ENCODE measurements at places on chromosomes 16 and 17.
A peak's percentile ranks its signal among the peaks of the same experiment; 100 is the strongest.

- DNase-seq, result no peak
Measured at GRCh38 chr17:72863526-72864211, 228.8 kb downstream of the SLC39A11 start.

- no peak for DNase-seq
Measured at GRCh38 chr16:17270111-17270510, 200.6 kb downstream of the XYLT1 start.

DNA sequence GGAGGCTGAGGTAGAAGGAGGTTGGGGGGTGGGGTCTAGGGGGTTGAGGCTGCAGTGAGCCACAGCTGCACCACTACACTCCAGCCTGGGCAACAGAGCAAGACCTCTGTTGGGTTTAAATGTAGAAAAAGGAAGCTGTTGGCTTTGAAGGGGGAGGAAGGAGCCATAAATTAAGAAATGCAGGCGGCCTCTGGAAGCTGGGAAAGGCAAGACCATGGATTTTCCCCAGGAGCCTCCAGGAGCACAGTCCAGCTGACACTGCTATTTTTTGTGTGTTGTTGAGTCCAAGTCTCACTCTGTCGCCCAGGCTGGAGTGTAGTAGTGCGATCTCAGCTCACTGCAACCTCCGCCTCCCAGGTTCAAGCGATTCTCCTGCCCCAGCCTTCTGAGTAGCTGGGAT lies 15.9 kb downstream of the LITAF start:
- DNase-seq, result no peak

DNA sequence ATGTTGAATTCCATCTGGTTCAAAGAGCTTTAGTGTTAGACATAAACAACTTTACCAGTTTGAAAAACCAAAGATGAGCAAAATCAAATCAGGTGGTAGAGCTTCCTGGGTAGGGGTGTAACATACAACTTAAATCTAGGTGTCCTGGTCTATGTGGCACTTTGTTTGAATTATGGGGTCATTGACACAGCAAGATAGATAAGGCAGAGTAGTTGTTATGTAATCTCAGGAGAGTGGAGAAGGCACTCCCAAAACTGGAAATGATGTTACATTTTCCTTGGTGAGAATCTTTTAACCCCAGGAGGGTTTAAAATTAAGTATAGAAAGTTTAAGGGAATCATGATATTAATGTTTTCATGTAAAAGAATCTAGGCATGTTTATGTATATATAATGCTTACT lies 31.9 kb downstream of the CCDC42 start:
- DNase-seq, result no peak

- peak; percentile 6 for DNase-seq
Measured at GRCh38 chr17:46832945-46833839, 14.7 kb upstream of the WNT3 start.

- DNase-seq, result no peak
Measured at GRCh38 chr17:39703913-39704312, 4.0 kb downstream of the ERBB2 start.

Measured in NCI-H2029 treated with DMSO at 0.1 percent for 48 hours (cell line).